ENCODE measurements at places on chromosomes 16 and 17. TPM values are rescaled to one million over a fixed set of nuclear protein-coding genes. Genes with fewer than 3 reads are reported as not detected.

Gene ABCC6
- 0.29 TPM for total RNA-seq

GRCh38 chr17:51229889-51230288 lies 30.0 kb downstream of the MBTD1 start:
- no peak for DNase-seq

- DNase-seq = no peak
Measured at GRCh38 chr16:50612849-50613198, 64.6 kb downstream of the NKD1 start.

- DNase-seq = no peak
Measured at GRCh38 chr16:89826531-89827382, 1.5 kb upstream of the SPIRE2 start.

- DNase-seq = no peak
Measured at GRCh38 chr17:61423967-61424649, 24.5 kb downstream of the TBX2 start.

Gene CACNG3
- not detected for total RNA-seq

Gene ADAD2
- total RNA-seq = 1.9 TPM

- peak; percentile 63 for DNase-seq
Measured at GRCh38 chr17:28661635-28662526, at the start of the genes SDF2 and SUPT6H. TSS of gene SDF2 (minus strand) at chr17:28661906. CDS start at chr17:28661876, 30 bp downstream. TSS of gene SUPT6H (plus strand) at chr17:28662205. CDS start at chr17:28673402, 11,197 bp downstream.

Gene KRT17
- total RNA-seq = 45.8 TPM

Gene MEOX1
- 4.8 TPM for total RNA-seq

DNA sequence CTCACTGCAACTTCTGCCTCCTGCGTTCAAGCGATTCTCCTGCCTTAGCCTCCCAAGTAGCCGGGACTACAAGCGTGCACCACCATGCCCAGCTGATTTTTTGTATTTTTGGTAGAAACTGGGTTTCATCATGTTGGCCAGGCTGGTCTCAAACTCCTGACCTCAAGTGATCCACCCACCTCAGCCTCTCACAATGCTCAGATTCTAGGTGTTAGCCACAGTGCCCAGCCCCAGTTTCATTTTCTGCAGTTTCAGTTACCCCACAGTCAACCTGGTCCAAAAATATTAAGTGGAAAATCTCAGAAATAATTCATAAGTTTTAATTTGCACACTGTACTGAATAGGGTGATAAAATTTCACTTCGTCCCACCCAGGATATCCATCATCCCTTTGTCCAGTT lies 28.7 kb downstream of the KNOP1 start:
- no peak for DNase-seq

GRCh38 chr16:79800016-79800608 lies 199.6 kb upstream of the MAF start:
- DNase-seq = no peak

DNA sequence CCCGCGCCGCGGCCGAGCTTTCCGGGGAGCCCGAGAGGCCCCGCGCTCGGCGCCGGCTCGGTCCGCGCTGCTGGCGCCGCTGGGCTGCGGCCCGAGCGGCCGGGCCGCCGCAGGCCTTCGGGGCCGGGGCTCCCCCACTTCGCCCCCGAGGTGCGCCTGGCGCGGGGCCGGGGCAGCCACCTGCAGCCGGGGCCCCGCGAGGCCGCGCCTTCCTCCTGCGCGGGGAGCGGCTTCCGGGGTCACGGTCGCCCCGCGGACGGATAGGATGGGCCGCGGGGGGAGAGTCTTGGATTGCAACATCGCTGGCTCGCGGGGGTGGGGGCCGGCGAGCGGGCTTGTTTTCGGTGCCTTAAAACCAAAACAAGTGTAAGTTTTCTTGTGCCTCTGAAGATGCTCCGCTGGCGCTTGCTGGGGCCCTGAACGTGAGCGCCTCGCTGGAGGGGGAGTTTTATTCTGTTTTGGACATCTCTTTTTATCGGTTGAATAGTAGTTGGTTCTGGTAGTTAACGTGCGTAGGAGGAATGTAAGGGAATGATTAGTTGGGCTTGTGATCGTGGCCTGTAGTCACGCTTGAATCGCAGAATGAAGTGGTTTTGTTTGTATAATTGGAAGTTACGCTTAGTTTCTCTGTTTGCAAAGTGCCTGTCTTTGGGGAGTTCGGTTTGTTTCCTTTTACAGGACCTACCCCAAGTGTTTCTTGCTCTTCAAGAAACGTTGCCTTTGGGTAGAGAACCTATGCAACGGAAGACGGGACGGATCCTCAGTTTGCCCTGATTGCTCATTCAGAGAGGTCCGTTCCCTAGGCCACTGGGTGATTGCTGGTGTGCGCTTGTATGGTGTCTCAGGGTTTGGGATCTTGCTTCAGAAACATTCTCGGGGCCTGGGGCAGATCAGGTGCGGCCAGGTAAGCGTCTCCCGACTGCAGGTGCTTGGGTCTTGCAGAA lies 724 bp downstream of the UBE2I start:
- DNase-seq = no peak

Gene CCL17
- total RNA-seq = 0.64 TPM

- DNase-seq = no peak
Measured at GRCh38 chr17:43834106-43834505, 1.2 kb upstream of the MPP3 start.

GRCh38 chr17:28173031-28173561 lies 130.6 kb downstream of the NLK start:
- no peak for DNase-seq

DNA sequence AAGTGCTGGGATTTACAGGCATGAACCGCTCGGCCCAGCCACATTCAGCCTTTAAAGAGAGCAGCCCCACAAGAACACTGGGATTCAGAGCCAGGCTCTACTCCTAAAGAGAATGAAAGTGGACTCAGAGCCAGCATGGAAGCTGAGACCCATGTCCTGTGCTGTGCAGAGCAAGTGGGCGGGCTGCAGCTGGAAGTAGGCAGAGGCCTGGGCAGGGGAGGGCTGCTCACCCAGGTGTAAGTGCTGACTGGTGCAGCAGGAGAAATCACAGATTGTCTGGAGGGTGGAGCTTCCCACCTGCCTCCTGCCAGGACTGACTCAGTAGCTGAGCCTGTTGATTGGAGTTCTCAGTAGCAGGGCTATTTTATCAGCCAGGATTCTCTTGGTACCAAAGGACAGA lies 178.7 kb downstream of the KATNIP start:
- DNase-seq = no peak

Gene HOXB4
- total RNA-seq = 1.3 TPM

- DNase-seq = no peak
Measured at GRCh38 chr16:88773812-88774291, 11.2 kb downstream of the PIEZO1 start.

DNA sequence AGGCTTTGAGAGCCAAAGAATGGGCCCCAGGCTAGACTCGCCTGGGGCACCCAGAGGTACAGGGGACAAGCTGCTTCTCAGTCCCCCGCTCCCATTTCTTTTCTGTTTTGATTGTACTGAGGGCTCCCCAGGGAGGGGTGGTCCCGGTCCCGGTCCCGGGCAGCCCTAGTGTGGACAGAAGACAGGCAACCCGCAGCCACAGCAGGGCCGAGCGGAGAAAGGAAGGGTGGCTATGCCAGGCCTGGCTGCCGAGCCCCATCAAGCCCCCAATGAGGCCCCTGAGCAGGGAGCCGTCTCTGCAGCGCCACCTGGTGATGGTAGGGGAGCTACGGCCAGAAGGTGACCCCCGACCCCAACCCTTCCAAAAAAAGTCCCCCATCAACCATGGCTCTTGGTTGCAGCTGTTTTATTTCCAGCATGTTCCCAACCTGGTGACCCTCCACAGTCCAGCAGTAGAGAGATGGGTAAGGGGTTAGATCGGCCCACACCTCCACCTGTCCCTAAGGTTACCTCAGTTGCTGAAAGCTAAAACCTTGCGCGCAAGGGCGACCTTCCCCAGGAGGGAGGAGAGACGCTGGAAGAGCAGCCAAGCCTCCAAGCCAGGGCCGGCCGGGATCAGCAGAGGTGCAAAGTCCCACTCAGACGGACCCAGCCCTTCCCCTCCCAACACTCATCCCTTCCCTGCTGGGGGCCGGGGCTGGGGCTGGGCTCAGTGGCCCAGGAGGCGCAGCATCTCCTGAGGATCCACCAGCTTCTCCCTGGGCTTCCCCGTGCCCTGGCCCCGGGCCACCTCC lies 2.6 kb upstream of the GRIN2C start:
- DNase-seq = no peak

DNA sequence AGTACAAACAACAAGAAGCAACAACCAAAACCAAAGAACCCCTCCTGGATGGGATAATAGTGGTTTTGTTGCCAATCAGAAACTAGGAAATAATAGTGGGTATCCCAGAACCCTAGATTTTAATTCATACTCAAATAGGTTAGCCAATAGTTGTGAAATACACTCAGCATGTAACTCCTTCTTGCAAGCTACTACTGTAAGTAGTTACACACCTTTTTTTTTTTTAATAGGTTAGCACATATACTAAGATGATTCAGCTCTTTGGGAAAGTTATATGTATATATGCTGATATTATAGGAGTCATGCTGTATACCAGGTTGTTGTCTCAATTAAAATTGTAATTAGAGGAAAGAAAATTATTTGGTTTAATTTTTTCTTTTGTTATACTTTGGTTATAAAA lies 92.5 kb upstream of the HAS3 start:
- DNase-seq = no peak

Gene TRAPPC1
- total RNA-seq = 71.1 TPM

DNA sequence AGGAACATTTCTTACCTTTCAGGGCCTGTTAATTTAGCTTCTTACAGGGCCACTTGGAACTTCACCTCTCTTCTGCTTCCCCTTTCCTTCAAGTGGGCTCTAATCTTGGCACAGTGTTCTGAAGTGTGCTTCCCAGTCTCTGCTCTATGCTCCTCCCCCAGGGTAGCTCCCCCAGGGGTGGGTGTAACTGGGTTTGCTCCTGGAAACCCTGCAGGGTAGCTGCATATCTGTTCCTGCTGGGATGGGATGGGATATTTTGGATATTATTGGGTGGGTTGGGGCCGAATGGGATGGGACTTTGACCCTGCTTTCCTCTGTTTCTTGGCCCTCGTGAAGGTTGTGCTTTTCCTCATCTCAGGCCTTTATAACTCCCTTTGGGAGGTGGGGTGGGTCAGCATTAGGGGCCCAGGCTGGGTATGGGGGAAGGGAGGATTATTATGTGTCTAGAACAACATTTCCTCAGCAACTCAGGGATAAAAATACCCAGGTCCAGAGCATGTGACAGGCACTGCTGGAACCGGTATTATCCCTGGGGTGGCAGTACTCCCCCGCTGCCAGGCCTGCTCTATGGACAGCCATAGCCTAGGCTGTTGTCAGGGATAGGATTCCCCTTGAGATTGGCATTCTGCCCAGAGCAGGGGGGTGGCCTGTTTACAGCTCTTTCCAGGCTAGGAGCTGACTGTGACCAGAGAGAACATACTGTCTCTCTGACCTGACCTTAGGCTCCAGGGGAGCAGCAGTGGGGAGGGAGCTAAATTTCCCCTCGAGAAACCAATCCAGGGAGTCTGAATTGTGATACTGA lies 5.0 kb downstream of the NFE2L1 start:
- no peak for DNase-seq

DNA sequence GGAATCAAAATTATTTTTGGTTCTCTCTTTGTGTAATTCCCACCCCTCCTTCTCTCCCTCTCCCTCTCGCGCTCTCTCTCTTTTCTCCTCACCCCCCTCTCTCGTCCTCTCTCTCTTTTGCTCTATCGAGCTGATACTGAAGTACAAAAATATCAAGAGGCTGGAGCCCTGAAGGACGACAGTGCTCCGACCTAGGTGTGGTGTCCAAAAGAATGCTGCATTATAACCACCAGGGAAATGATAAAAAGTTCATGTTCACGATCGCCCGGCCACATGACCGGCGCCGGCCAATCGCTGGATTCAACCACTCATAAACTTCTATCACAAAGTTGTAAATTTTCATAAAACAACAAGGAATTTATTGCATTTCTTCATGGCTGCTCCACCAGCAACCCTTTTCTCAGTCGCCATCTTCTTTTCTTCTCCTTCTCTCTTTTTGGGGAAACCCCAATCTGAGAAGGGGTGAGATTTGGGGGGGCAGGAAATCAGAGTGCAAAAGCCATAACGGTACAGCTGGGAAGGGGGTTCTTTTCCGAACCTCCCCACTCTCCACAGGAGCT lies at the start of gene HOXB6:
Gene HOXB6, minus strand, starts transcription at position 217 of the 560 bp plus-strand sequence. CDS start 6,836 bp downstream, outside the sequence.
- DNase-seq = no peak

GRCh38 chr17:75625813-75626486 lies 7.3 kb upstream of the SMIM5 start:
- no peak for DNase-seq

GRCh38 chr17:21689604-21690003 lies 2.7 kb upstream of the KCNJ18 start:
- no peak for DNase-seq

DNA sequence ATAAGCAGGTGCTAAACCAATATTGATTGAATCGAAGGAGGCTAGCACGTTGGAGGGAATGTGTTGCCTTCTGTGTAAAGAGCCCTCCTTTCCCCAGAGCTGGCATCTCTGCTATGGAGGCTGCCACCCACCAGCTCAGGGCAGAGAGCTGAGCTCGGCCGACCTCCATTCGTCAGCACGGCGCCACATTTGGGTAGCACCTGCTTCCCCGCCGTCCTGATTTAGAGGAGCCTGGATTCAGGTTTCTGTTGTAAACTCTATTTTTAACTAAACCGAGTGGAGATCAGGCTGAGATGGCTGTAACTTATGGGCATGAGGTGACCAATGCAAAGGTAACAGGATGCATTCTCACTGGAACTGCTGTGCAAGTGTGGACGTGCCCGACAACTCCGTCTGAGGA lies 172.5 kb downstream of the CCDC182 start:
- DNase-seq = no peak

GRCh38 chr17:40556884-40557414 lies 8.3 kb downstream of the CCR7 start:
- DNase-seq = no peak

DNA sequence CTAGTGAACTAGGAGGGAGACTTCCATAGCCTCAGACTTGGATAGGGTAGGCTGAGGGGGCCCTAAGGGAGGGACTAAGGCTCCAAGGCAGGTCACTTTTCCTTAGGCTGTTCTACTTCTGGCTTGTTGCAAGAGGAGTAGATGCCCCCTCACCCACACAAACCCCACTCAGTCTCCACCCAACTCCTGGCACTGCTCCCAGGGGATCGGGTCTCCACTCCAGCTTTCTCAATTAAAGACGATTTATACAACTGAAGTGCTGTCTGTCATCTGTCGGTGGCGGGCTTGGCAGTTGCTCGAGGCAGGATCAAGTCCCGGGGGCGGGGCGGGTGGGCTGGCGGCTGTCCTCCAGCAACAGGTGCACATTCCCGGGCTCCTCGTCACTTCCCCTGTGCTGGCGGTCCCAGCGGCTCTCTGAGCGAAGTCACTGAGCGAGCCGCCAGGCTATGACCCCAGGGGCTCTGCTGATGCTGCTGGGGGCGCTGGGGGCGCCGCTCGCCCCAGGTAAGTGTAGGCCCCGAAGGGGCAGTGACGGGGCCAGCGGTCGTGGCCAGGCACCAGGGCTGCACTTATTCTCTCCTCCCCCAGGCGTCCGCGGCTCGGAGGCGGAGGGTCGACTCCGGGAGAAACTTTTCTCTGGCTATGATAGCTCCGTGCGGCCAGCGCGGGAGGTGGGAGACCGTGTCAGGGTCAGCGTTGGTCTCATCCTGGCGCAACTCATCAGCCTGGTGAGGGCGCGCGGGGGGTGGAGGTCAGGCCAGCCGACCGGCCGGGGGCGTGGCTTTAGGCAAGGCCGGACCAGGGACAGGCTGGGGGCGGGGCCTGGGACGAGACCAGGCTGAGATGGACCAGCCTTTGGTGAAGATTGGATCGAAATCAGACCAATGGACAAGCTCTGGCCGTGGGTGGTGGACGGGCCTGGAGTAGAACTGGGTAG lies at the start of gene CHRNB1:
Gene CHRNB1, plus strand, starts transcription at position 380 of the 937 bp plus-strand sequence. Its CDS starts 67 bp downstream, at position 447.
- DNase-seq = no peak
